Activated CD4-positive, alpha-beta T cell treated with anti-CD3 and anti-CD28 coated beads for 4 hours (primary cell): ENCODE measurements at places on chromosomes 1 and 21.

DNA sequence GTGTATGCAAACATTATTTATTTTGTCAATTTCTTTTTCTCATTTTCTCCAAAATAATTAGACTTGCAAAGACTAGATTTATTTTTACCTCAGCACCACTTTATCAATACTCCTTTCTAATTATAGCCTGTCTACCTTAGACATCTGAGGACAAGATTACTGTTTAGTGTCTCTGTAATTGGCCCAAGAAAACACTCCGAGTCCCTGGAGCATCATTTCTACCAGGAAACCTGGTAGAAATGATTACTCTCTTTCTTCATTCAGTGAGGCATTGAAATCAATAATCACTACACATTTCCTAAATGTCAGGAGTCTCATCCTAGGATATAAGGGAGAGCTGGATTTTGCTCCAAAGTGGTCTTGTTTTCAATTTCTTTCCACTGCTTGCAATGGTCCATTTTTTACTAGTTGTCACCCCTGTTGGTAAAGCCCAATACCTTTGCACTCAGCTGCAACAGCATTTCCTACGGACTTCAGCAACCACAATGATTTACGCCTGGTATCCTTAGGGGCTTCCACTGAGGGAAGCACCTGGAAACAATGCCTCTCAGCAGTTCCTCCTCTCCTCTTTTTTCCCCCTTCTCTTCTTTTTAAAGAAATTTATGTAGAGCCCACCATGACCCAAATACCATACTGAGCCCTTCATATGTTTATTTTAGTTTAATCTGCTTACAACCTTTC, 64.6 kb downstream of the GRIK1 start:
- DNase-seq, result no peak

GRCh38 chr1:215004121-215004827, 78.3 kb upstream of the KCNK2 start:
- DNase-seq, result no peak

- DNase-seq, result no peak
Measured at GRCh38 chr1:66931590-66931989, 6.8 kb downstream of the MIER1 start.

DNA sequence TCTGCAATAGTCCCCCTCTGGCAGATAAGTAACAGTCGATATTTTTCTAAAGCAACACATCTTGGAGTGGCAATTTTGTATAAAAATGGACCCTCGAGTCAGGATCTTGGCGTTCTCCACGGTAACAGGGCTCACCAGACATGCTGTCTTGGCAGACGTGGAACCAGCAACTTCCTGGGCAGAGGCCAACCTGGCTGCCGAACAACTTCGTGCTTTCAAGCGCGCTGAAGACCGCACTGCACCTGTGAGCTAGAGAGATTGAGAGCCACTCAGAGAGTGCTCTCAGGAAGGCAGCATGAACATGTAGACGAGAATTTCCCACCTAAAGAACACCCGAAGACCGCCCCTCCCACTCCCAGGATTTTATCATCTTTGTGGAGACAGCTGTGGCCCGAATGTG, 7.3 kb downstream of the C1orf174 start:
- DNase-seq, result no peak

GRCh38 chr21:38220270-38220737, 36.5 kb upstream of the KCNJ15 start:
- no peak for DNase-seq

DNA sequence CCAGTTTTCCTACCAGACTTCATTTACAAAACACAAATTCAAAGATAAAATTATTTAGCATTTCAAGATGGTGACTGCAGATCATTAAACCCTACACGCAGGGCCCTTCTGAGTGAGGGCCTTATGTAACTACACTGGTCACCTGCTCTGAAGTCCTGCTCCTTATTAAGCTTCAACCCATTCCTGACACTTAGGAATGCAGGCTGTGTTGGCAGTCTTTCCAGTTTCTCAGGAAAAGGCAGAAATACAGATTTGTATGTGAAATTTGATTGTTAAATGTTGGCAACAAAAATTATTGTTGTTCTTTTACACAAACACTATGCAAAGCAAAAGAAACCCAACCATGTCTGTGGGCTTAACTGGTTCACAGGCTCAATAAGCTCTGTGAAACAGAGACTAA, 25.8 kb upstream of the BCAS2 start:
- no peak for DNase-seq

- DNase-seq, result no peak
Measured at GRCh38 chr1:35454176-35454575, 103.0 kb downstream of the KIAA0319L start.

- DNase-seq, result peak; percentile 83
Measured at GRCh38 chr1:167715157-167715999, 6.4 kb upstream of the MPZL1 start.

- DNase-seq, result no peak
Measured at GRCh38 chr1:34712007-34712688, 42.7 kb upstream of the GJB5 start.

- DNase-seq, result no peak
Measured at GRCh38 chr1:239428120-239428710, 41.8 kb downstream of the CHRM3 start.

DNA sequence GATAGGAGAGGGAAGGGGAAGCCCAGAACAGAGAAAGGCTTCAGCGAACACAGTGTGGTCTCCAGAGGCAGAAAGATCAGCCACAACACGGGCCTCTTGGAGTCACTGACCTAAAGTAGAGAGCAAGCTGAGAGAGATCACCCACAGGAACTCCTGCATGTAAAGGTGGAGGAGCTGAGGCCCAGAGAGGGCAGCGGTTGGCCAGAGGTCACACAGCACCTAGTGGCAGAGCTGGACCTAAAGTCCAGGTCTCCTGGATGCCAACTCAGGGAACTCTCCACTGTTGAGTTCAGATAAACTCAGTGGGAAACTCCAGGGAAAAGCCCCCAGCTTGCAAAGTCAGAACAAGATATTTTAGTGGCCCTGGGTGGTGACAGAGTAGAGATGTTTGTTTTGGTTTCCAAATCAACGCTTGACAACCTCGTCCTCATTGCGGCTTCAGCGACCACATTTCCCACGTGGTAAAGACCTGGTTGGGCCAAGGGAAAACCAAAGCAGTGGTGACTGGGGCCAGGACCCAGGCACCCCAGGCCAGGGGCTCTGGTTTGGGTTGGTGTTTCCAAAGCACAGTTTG, 4.6 kb downstream of the IFFO2 start:
- peak; percentile 55 for DNase-seq

DNA sequence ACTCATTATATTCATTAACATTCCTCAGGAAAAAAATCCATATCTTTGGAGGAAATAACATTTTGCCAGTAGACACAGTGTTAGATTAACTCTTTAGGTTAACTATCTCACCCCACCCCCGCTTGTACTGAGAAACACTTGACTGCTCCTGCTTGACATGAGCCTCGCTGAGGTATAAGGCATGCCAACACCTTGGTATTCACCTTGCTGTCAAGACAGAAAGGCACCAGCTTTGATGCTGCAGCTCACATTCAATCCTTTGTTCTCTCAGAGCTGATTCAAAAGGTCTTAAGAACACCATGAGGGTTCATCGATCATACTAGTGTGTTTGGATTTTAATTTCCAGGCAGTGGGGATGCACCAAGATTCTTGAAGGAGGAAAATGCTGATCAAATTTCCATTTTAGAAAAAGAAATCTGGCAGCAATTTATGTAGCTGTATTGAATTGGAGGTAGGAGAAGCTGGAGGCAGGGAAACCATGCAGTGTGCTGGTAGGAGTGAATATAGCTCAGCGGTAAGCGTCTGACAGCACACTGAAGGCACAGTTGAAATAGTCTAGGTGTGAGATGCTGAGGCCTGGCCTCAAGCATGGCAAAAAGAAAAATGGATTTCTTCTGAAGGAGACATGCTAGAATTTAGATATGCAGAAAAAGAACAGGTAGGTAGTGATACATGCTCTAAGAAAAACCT, 108.0 kb upstream of the ST6GALNAC5 start:
- DNase-seq, result no peak

GRCh38 chr1:169594391-169594790, 8.1 kb upstream of the F5 start:
- DNase-seq, result no peak

GRCh38 chr1:232164078-232164963, 465.6 kb downstream of the SIPA1L2 start:
- no peak for DNase-seq

GRCh38 chr1:228275430-228276173, 67.8 kb downstream of the OBSCN start:
- peak; percentile 94 for DNase-seq

DNA sequence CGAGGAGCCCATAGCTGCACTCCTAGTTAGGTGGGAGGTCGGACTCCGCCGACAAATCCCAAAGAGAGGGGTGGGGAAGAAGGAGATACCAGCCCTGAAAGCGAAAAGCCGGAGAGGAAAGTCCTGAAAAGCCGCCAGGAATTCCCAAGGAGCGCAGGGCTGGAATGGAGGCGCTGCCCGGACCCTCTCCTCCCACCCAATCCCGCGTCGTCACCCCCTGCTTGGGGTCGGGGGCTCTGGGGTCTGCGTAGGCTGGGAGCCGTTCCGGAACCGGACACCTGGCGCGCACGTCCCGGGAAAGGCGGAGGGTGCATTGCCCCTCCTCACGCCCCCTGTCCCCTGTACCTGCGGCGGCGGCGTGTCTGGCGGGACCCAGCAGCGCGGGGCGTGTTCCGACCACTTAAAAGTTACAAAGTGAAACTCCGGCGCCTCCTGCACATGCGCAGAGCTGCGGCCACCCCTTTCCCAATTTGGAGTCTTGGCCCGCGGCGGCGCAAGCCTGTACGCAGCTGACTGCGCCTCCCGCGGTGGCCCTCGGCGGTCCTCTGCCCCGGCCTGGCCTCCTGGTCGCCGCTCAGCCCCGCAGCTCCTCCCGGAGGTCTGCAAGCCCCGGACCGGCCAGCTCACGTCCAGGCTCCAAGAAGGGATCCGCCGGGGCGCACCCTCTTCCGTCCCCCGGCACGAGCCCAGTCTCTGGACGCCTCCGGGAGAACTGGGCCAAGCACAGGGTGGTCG, at the start of gene TMEM63A:
Gene TMEM63A (minus strand): TSS at position 422 of the 735 bp plus-strand sequence. CDS start 4,800 bp downstream, outside the sequence.
- peak; percentile 89 for DNase-seq

- DNase-seq, result no peak
Measured at GRCh38 chr1:156128654-156129597, 14.4 kb downstream of the LMNA start.

DNA sequence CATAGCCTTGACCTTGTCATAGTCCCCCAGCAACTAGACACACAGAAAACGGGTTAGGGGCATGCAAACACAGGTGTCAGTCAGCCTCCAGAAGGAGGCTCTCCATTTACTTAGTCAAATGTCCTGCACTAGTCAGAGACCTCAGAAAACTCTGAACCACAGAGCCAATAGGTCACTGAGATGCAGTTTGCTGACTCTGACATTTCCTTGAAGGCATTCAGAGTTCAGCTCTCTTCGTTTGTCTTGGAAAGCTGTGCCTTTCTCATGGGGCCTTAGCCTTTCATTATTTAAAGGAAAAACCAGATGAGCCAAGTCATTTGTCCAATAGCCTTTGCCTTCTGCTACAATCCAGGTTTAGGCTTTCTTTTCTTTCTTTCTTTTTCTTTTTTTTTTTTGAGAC, 3.5 kb downstream of the OLFML2B start:
- DNase-seq, result no peak

DNA sequence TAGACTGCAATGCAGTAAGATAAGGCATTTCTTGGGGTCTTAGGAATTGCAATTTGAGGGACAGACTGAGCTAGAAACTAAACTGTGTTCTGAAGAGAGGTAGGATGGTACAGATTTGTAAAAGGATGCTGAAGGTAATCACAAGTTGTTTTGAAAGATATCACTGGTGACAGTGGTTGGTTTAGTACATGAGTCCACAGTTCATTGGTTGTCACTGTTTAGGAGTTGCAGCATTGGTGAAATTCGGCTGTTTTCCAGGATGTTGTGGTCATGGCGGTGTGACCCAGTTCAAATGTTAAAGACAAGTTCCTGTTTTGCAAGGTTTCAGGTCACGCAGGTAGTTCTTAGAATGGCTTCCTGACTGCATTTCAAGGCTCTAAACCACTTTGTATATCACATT, 292.8 kb upstream of the B3GALT2 start:
- peak; percentile 57 for DNase-seq

- DNase-seq, result no peak
Measured at GRCh38 chr1:184987696-184988095, 13.4 kb upstream of the NIBAN1 start.

GRCh38 chr1:8889925-8890785, 11.7 kb upstream of the ENO1 start:
- no peak for DNase-seq

DNA sequence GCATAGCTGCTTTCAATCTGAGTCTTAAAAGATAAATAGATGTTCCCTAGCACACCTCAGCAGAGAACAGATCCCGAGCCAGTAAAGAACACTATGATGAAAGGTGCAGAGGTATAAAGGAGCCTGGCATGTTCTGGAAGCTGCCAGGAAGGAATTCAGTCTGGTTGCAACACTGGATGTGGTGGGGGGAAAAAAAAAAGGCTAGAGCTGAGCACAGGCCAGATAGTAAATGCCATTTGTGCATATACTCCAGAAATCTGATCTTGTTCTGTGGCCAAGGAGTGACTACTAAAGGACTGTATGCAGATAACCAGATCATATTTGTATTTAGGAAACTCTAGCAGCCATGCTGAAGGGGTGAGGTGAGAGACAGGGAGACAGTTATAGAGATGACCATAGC, 240.3 kb downstream of the VAV3 start:
- DNase-seq, result no peak

- no peak for DNase-seq
Measured at GRCh38 chr1:73516451-73516850, 681.5 kb downstream of the LRRIQ3 start.

DNA sequence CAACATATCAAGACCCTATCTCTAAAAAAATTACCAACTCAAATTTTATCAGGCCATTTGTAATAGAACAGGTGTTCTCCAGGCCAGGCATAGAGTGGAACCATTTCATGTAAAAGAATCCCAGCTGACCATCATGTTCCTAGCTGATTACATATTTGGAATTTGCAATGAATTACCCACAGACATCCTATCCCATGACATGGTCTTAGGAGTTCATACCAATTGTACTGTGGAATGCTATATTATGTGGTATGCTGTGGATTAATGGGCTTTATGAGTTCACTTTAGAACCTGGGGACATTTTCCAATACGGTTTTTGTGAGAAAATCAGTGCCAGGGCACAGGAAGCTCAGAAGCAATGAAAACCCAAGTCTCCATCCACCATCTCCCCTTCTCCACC, 110.3 kb downstream of the ZNF281 start:
- no peak for DNase-seq

- DNase-seq, result no peak
Measured at GRCh38 chr1:7404046-7404742, 366.9 kb upstream of the VAMP3 start.

- DNase-seq, result no peak
Measured at GRCh38 chr1:203185585-203185984, 919 bp downstream of the CHI3L1 start.

GRCh38 chr1:31013187-31013864, 52.2 kb downstream of the PUM1 start:
- DNase-seq, result no peak

GRCh38 chr1:52629325-52629643, 3.7 kb upstream of the SHISAL2A start:
- DNase-seq, result no peak
